ENCODE measurements at places on chromosomes 3 and 15.

DNA sequence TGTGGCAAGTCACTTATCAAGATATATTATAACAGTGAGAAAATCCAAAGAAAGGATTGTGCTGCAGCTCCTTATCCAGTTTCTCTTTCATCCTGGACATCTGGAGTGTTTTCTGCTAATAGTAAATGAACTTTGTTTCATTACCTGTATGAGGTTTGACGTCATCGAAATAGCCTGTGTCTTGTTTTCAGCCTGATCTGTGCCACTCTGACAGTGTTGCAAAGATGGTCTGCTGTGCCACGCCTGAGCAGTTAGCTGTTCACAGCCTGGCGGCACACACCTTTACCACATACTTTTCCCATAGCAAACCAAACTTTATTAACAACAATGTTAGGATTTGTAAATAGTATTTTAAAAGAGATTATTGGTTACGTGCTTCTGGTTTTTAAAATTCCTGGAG, 34.0 kb downstream of the YEATS2 start:
- no peak for DNase-seq

- peak; percentile 95 for DNase-seq
These were observed 268.3 kb downstream of the UACA start for GRCh38 chr15:70494852-70495571.

GRCh38 chr3:53913401-53913800, 21.7 kb upstream of the SELENOK start:
- no peak for DNase-seq

- DNase-seq = no peak
These were observed 3.6 kb downstream of the PIAS1 start for GRCh38 chr15:68057758-68058157.

GRCh38 chr3:147377412-147378367, 28.7 kb downstream of the ZIC4 start:
- DNase-seq = no peak
